ENCODE measurements at places on chromosomes 5 and 9. TPM values are rescaled to one million over a fixed set of nuclear protein-coding genes. Genes with fewer than 3 reads are reported as not detected.

GRCh38 chr5:150512368-150512747 lies 4.4 kb downstream of the NDST1 start:
- no peaks in the 10 kb centered on the region for H3K36me3 ChIP-seq
- no peak overlapping the region for H3K4me3 ChIP-seq
- H3K27me3 ChIP-seq = no peaks in the 10 kb centered on the region

TAF11L2 gene
- total RNA-seq = not detected

- DNase-seq = no peak
- no peak overlapping the region for H3K4me3 ChIP-seq
- H3K27ac ChIP-seq = no peak overlapping the region
- peaks cover 3% of the 10 kb centered on the region for H3K27me3 ChIP-seq
- H3K4me1 ChIP-seq = no peaks in the 10 kb centered on the region
These were observed 147.6 kb upstream of the NR3C1 start for GRCh38 chr5:143550986-143551630.

AMBP gene
- not detected for total RNA-seq

DNA sequence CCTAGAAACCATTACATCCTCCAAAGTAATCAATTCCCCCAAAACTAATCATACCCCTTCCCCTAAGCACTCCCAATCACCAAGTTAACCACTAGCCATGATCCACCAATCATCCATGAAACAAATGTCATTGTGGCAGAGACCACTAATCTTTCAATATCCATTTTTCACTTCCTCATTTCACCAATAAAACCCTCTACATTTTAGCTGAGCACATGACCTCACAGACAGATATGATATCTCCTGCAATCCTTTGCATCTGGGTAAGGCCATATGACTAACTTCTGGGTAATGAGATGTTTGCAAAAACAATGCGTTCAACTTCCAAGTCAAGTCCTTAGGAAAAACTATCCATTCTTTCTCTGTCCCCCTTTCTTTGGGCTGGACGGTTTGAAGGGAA lies 20.7 kb downstream of the OR2S2 start:
- no peaks in the 10 kb centered on the region for H3K27me3 ChIP-seq
- no peak overlapping the region for H3K4me3 ChIP-seq
- peaks cover 58% of the 10 kb centered on the region for H3K4me1 ChIP-seq
- no peak overlapping the region for H3K27ac ChIP-seq
- no peaks in the 10 kb centered on the region for H3K36me3 ChIP-seq
- DNase-seq = no peak

- H3K36me3 ChIP-seq = no peaks in the 10 kb centered on the region
- no peak overlapping the region for H3K27ac ChIP-seq
- H3K4me1 ChIP-seq = peaks cover 36% of the 10 kb centered on the region
- H3K27me3 ChIP-seq = no peaks in the 10 kb centered on the region
- peak; percentile 52 for DNase-seq
- H3K4me3 ChIP-seq = peak overlapping the region; percentile 44
These were observed 3.0 kb downstream of the N4BP3 start for GRCh38 chr5:178116143-178116885.

OR1L1 gene
- not detected for total RNA-seq

LCN12 gene
- 1.9 TPM for total RNA-seq

- peak overlapping the region; percentile 28 for H3K27ac ChIP-seq
- peak; percentile 56 for DNase-seq
- H3K27me3 ChIP-seq = peaks cover 24% of the 10 kb centered on the region
- no peaks in the 10 kb centered on the region for H3K36me3 ChIP-seq
- peaks cover 16% of the 10 kb centered on the region for H3K4me1 ChIP-seq
- peak overlapping the region; percentile 65 for H3K4me3 ChIP-seq
These were observed 125.1 kb downstream of the PDE4D start for GRCh38 chr5:59768152-59769040.

GRCh38 chr5:24854850-24855249 lies 210.1 kb upstream of the CDH10 start:
- H3K36me3 ChIP-seq = no peaks in the 10 kb centered on the region
- no peak overlapping the region for H3K4me3 ChIP-seq
- no peaks in the 10 kb centered on the region for H3K27me3 ChIP-seq
- DNase-seq = no peak
- no peaks in the 10 kb centered on the region for H3K4me1 ChIP-seq

LCN10 gene
- total RNA-seq = 1.0 TPM

DNA sequence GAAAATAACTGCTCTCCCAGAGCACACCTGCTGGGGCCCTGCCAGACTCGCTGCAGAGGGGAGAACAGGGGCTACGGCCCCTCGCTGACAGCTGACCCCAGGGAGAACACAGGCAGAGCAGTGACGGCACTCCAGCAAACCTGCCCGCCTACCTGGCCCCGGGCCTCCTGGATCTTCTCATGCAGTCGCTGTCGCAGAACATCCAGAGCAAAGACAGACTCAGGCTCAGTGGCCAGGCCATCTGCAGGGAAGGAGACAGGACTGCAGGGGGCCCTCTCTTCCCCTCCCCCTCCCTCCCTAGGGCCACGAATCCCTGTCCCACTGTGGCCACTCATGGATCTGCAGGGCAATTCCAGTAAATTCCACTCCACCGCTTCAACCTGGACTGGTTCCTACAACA lies 2.4 kb downstream of the SURF6 start:
- H3K27ac ChIP-seq = peak overlapping the region; percentile 24
- H3K27me3 ChIP-seq = no peaks in the 10 kb centered on the region
- H3K4me1 ChIP-seq = peaks cover 34% of the 10 kb centered on the region
- H3K36me3 ChIP-seq = peaks cover 31% of the 10 kb centered on the region
- H3K4me3 ChIP-seq = peak overlapping the region; percentile 32
- no peak for DNase-seq

TMC1 gene
- total RNA-seq = not detected

ZNF474 gene
- not detected for total RNA-seq

DNA sequence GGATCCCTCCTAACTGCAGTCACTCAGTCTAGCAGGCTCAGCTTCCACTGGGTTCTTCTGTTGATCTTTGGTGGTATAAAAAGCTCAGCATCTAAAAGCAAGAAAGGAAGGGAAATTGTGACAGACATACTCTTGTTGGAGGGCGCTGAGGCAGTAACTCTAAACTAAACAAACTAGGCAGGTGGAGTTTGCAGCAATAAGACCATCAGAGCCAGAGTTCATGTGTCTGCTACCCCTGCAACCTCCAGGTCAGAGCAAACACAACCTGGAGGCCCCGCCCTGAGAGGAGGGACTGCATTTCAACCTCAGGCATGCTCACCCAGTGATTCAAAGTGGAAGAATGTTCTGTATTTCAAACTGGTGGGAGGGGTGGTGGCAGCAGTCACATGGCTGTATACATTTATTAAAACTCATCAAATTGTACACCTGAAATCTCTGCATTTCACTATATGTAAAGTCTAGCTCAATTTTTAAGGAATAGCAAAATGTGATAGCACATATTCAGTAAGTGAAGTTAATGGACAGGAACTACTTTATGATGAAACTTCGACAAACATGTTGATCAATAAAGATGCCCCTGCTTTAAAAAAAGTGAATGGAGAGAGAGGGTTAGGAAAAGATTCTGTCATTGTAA lies 7.1 kb downstream of the ACTL7A start:
- peaks cover under 1% of the 10 kb centered on the region for H3K4me1 ChIP-seq
- DNase-seq = no peak
- peaks cover 54% of the 10 kb centered on the region for H3K36me3 ChIP-seq
- H3K27me3 ChIP-seq = no peaks in the 10 kb centered on the region
- no peak overlapping the region for H3K4me3 ChIP-seq
- no peak overlapping the region for H3K27ac ChIP-seq

DNA sequence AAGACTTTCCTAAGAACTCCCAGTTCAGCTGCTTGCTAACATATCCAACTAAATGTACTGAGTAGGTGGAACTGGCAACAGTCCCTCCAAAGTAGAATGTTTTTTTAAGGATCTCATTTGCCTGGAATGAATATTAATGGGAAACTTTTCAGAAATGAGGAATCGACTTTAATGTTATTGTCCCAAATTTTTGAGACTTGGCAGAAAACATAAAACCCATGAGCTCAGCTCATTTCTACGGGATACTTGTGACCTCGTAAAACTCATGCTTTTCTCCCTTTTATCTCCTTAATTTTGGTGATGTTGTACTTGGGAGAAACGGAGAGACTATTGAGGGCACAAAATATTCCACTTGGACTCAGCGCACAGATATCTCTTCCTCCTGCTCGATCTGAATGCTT lies 296.8 kb downstream of the EBF1 start:
- no peak overlapping the region for H3K4me3 ChIP-seq
- H3K27me3 ChIP-seq = no peaks in the 10 kb centered on the region
- H3K27ac ChIP-seq = no peak overlapping the region
- DNase-seq = no peak
- no peaks in the 10 kb centered on the region for H3K36me3 ChIP-seq
- no peaks in the 10 kb centered on the region for H3K4me1 ChIP-seq

- H3K27ac ChIP-seq = peak overlapping the region; percentile 74
- no peak for DNase-seq
- H3K4me3 ChIP-seq = peak overlapping the region; percentile 23
- H3K27me3 ChIP-seq = no peaks in the 10 kb centered on the region
- H3K4me1 ChIP-seq = peaks cover 46% of the 10 kb centered on the region
These were observed 12.2 kb upstream of the ERMP1 start for GRCh38 chr9:5845157-5845531.

GRCh38 chr9:86643946-86644674 lies 289.9 kb upstream of the TUT7 start:
- no peaks in the 10 kb centered on the region for H3K4me1 ChIP-seq
- H3K4me3 ChIP-seq = no peak overlapping the region
- DNase-seq = no peak
- H3K27ac ChIP-seq = no peak overlapping the region
- no peaks in the 10 kb centered on the region for H3K36me3 ChIP-seq

- no peaks in the 10 kb centered on the region for H3K4me1 ChIP-seq
- no peaks in the 10 kb centered on the region for H3K36me3 ChIP-seq
- no peak overlapping the region for H3K27ac ChIP-seq
- no peaks in the 10 kb centered on the region for H3K27me3 ChIP-seq
These were observed 178.4 kb downstream of the GNA14 start for GRCh38 chr9:77469515-77470231.

- H3K36me3 ChIP-seq = no peaks in the 10 kb centered on the region
- no peaks in the 10 kb centered on the region for H3K27me3 ChIP-seq
- H3K27ac ChIP-seq = no peak overlapping the region
- H3K4me1 ChIP-seq = no peaks in the 10 kb centered on the region
These were observed 1582.6 kb upstream of the NUDT12 start for GRCh38 chr5:105145152-105145551.

- peaks cover 3% of the 10 kb centered on the region for H3K36me3 ChIP-seq
- peak overlapping the region; percentile 94 for H3K27ac ChIP-seq
- no peaks in the 10 kb centered on the region for H3K27me3 ChIP-seq
These were observed 11.3 kb downstream of the RAPGEF1 start for GRCh38 chr9:131728546-131728910.

GRCh38 chr5:77935506-77936364 lies 159.6 kb upstream of the TBCA start:
- H3K27me3 ChIP-seq = peaks cover 3% of the 10 kb centered on the region
- peaks cover 21% of the 10 kb centered on the region for H3K4me1 ChIP-seq
- H3K4me3 ChIP-seq = peak overlapping the region; percentile 30

PLPP7 gene
- 0.26 TPM for total RNA-seq

GRCh38 chr9:95822583-95823431 lies 52.7 kb upstream of the ERCC6L2 start:
- H3K4me3 ChIP-seq = no peak overlapping the region
- no peaks in the 10 kb centered on the region for H3K36me3 ChIP-seq
- peaks cover 12% of the 10 kb centered on the region for H3K4me1 ChIP-seq
- no peaks in the 10 kb centered on the region for H3K27me3 ChIP-seq
- H3K27ac ChIP-seq = no peak overlapping the region

ARHGEF28 gene
- not detected for total RNA-seq

SMIM33 gene
- total RNA-seq = 0.14 TPM

FLT4 gene
- 2.7 TPM for total RNA-seq

GRCh38 chr5:173663352-173664153 lies 47.1 kb upstream of the BOD1 start:
- H3K27ac ChIP-seq = no peak overlapping the region

DNA sequence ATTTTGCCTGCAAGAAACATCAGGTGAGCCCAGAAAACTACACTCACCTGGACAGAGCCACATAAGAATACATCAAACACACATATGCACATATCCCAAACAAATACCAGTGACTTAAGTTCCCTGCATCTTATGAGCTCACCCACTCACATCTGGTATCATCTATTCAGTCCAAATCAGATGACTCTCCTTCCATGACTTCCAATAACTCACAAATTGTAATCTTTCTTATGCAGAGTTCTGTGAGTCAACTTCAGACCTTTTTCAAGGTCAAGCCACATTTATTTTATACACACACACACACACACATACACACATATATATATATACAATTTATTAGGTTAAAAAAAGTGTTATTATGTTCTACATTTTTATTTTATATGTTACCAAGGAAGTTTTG lies 1711.9 kb upstream of the CDH9 start:
- no peak overlapping the region for H3K4me3 ChIP-seq
- H3K36me3 ChIP-seq = no peaks in the 10 kb centered on the region
- no peak for DNase-seq
- no peaks in the 10 kb centered on the region for H3K4me1 ChIP-seq
- H3K27me3 ChIP-seq = no peaks in the 10 kb centered on the region
- no peak overlapping the region for H3K27ac ChIP-seq

DNA sequence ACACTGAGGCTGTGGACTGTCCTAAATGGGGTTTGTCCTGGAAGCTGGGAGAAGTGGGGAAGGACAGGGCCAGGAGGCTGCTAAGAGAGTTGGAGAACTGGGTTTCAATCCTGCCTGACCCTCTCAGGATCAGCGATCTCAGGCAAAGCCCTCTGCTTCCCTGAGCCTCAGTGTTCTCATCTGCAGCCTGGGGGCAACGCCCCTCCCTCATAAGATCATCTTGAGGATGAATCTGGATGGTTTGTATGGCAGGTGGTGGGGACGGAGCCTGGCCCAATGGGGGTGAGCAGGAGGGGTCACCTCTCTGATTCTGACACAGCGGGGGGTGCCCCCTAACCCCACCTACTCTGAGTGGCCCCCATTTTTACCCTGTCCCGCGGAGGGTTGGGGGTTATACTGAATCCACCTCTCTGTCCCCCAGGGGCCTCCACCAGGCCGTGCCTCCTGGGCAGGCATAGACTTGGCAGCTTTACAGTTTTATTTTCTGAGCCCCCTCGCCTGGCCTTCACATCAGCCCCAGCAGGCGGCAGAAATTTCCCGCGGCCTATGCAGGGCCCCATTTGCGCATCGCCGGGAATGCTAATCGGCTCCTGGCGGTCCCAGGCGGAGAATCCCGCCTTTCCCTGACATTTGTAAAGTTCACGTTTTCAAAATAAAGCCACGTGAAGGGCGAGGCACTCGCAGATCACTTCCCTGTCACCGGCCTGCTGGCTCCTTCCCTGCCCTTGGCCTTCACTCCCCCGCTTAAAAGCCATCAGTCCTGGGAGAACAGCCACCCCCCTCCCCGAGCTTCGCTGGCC lies 17.8 kb upstream of the LAMC3 start:
- H3K36me3 ChIP-seq = no peaks in the 10 kb centered on the region
- H3K4me1 ChIP-seq = no peaks in the 10 kb centered on the region
- H3K27me3 ChIP-seq = no peaks in the 10 kb centered on the region
- H3K27ac ChIP-seq = no peak overlapping the region

CARD6 gene
- total RNA-seq = 1.4 TPM
